ENCODE measurements at places on chromosomes 2 and 18. TPM values are rescaled to one million over a fixed set of nuclear protein-coding genes. Genes with fewer than 3 reads are reported as not detected.

The TSHZ1 gene
- total RNA-seq, result 20.2 TPM

The LHCGR gene
- total RNA-seq, result not detected

The GPATCH11 gene
- total RNA-seq, result 7.8 TPM

The SERPINB11 gene
- total RNA-seq, result not detected

The FOSL2 gene
- total RNA-seq, result 114 TPM

The DES gene
- total RNA-seq, result 32.0 TPM

The CCDC102B gene
- total RNA-seq, result 78.3 TPM

The SNED1 gene
- total RNA-seq, result 36.4 TPM

The CCDC141 gene
- total RNA-seq, result 29.6 TPM

The SOWAHC gene
- 12.6 TPM for total RNA-seq

The SDC1 gene
- 127 TPM for total RNA-seq

The PTPN2 gene
- total RNA-seq, result 50.1 TPM

The SMAD7 gene
- 43.3 TPM for total RNA-seq

The RGPD4 gene
- not detected for total RNA-seq

The TDRD15 gene
- not detected for total RNA-seq

The GPR39 gene
- 13.1 TPM for total RNA-seq

The EFHD1 gene
- total RNA-seq, result 5.5 TPM

The HOXD3 gene
- total RNA-seq, result 1.0 TPM

The CIB4 gene
- total RNA-seq, result not detected

The CERS6 gene
- total RNA-seq, result 24.5 TPM
